ENCODE measurements at places on chromosomes 11 and 22.
A peak's percentile ranks its signal among the peaks of the same experiment; 100 is the strongest.

- DNase-seq, result no peak
These were observed 12.2 kb upstream of the ACRV1 start for GRCh38 chr11:125692887-125693286.

- DNase-seq, result no peak
These were observed 68.4 kb downstream of the TBC1D22A start for GRCh38 chr22:46830841-46831240.

DNA sequence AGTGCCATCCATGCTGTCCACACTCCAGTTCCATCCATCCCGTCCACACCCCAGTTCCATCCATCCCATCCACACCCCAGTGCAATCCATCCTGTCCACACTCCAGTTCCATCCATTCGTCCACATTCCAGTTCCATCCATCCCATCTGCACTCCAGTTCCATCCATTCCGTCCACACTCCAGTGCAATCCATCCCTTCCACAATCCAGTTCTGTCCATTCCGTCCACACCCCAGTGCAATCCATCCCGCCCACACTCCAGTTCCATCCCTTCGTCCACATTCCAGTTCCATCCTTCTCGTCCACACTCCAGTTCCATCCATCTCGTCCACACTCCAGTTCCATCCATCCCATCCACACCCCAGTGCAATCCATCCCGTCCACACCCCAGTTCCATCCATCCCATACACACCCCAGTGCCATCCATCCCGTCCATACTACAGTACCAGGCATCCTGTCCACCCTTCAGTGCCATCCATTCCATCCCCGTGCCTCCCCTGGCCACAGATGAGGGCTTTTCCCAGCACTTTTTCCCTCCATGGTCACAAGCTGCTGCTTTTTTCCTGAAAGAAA is 704.0 kb downstream of the BRD1 start:
- DNase-seq, result no peak

GRCh38 chr11:95229199-95229992 is 1.6 kb downstream of the SESN3 start:
- no peak for DNase-seq

DNA sequence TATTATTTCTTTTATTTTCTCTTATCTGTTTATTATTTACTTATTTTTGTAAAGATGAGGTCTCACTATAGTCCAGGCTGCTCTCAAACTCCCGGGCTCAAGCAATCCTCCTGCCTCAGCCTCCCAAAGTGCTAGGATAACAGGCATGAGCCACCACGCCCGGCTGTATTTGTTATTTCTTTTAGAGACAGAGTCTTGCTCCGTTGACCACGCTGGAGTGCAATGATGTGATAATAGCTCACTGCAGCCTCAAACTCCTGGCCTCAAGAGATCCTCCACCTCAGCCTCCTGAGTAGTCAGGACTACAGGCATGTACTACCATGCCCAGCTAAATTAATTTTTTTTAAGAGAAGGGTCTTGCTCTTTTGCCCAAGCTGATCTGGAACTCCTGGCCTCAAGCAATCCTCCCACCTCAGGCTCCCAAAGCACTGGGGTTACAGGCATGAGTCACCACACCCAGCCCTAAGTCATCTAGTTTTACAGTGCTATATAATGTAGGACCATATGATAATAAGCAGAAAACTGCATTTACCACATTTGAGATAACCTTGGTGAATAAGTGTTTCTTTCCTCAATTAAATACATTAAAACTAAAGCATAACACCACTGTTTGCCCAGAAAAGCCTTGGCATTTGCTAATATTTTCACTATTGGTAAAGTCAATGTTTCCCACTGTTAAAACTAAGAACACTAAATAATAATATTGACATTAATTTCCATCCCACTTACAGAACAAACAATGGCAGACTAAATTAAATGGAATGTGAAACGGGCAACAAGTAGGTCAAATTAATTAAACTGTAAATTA is 127.5 kb downstream of the SIK3 start:
- DNase-seq, result no peak

DNA sequence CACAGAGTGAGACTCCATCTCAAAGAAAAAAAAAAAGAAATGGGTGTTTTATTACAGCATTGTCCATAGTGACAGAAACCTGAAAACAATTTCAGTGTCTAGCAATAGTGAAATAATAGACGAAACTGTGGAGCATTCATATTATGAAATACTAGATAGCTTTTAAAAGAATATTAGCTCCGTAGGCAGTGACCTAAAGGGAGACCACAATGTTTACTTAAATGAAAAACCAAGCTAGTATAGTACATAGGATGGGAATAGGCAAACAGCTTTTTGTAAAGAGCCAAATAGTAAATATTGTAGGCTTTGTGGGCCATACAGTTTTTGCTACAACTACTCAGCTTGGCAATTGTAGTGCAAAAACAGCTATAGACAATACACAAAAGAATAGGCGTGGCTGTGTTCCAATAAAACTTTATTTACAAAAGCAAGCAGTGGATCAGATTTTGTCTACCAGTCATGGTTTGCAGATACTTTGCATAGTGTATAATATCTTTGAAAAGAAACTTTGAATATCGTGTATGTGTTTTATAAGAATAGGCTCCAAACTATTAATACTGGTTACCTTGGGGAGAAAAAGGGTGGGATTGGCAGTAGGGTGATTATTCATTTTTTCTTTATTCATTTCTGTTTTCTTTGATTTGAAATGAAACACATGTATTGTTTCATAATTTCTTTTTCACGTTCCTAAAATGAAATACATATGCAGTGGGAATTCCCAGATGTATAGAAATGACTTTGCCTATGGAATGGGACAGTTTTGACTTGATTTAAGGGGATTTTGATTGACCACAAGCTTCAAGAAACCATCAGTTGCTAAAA is 50.7 kb downstream of the PRR5L start:
- DNase-seq, result no peak

- no peak for DNase-seq
These were observed 92.9 kb upstream of the AMOTL1 start for GRCh38 chr11:94675239-94675638.

- no peak for DNase-seq
These were observed at the start of gene PARVG for GRCh38 chr22:44180706-44181032. Gene PARVG (plus strand): TSS chr22:44180925. CDS start chr22:44183330, 2,405 bp downstream.

DNA sequence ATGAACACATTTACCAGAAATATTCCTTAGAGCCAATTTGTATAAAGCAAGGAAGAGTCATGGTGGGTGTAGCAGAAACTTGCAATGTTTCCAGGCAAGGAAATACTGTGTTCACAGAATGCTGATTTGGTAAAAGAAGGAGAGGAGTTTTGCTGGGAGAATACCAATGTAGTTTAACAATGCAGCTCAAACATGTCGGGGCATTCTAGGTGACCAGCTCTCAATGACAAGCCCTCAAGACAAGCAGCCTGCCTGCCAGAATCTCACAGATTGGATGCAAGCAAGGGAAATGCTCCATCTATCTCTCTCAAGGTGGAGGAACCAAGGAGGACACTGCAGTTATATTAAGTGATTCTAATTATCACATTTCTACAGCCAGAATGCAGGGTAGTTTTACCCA is 190.4 kb downstream of the MAML2 start:
- DNase-seq, result no peak

GRCh38 chr11:122649116-122649515 is 6.4 kb upstream of the UBASH3B start:
- no peak for DNase-seq

DNA sequence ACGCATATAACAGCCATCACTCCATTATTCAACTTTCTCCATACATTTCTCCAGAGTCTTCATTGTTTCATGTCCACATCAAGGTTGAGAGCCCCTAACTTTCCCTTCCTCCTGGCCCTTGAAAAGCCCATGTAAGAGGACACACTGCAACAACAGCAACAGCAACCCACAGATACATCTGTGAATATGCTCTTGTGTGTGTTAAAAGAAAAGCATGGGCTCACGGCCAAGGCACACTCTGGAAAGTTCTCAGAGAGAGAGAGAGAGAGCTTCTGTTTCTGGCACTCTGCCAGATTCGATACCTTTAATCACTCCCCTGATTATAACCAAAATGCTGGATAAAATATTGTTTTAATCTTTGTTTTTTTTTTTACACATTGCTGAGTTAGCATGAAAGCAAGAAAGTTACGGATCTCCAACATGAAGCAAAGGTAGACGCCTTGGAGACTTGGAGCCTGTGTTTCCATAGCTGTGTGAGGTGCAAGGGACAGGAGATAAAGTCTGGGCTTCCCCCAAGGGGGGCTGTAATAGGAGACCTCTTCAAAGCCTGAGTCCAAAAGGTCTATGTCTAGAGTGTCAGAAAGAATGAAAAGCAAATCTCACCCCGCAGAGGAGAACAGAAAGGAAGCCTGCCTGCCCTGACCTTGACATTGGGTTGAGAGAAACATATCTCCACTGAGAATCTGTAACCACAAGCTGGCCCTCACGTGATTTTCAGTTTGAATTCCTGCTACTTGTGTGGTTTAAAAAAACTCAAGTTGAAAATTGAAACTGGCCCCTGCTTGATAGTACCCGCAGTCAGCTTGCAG is 33.7 kb upstream of the MPPED1 start:
- no peak for DNase-seq

GRCh38 chr11:122808478-122808869 is 29.8 kb upstream of the CRTAM start:
- no peak for DNase-seq

DNA sequence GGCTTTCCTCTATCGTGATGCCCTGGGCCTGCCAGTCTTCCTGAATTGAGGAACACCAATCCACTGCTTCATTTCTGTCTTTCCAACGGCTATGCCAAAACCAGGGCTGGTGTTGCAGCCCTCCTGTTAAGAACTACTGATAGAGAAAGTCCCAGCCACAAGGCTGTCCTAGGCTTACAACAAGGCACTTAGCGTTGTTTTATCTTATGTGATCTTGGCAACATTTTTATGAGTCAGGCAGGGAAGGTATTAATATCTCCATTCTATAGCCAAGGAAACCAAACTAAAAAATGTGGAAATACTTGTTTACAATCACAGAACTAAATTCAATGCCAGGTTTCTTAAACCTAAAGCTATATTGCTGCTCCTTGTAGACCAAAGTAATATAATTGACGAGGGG is 89.9 kb upstream of the AMOTL1 start:
- no peak for DNase-seq

- peak; percentile 54 for DNase-seq
These were observed 51.5 kb upstream of the GAL start for GRCh38 chr11:68632802-68633201.

- DNase-seq, result peak; percentile 63
These were observed 1.6 kb downstream of the C1QTNF5 start for GRCh38 chr11:119338965-119339588.

DNA sequence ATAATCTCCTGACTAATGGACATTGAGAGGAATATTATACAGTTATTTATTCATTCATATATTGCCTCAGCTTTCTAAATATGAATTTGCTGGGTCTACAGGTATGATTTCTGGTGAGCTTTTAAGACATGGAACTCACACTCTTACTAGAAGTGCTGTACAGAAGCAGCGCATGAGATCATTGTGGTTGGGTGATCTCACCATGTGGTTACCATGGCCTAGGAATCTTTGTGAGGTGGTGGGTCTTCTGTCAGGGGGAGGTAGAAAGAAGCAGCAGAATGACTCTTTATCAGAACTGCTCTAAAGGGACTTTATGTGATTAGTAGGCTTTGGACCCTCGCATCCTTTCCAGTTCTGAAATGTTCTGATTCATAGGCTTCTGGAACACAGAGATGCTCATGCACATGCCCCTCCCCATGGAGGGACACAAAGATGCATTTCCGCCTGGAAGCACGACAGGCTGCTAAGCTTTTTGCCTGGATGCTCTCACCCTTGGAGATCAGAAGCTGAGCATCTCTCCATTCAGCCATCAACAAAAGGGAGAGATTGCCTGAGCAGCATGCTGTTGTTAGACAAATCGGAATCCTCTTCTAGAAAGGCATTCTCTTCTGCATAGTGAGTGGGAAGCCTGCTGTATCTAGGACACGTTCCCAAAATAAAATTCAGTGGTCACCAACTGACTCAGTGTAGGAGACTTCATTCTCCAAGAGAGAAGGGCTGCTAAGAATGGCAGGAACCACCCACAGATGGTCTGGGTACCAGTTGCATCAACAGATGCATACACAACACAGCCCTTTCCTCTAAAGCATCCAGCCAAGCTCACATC is 51.3 kb downstream of the KIRREL3 start:
- no peak for DNase-seq

GRCh38 chr11:123525097-123525496 is 95.0 kb downstream of the GRAMD1B start:
- DNase-seq, result no peak

DNA sequence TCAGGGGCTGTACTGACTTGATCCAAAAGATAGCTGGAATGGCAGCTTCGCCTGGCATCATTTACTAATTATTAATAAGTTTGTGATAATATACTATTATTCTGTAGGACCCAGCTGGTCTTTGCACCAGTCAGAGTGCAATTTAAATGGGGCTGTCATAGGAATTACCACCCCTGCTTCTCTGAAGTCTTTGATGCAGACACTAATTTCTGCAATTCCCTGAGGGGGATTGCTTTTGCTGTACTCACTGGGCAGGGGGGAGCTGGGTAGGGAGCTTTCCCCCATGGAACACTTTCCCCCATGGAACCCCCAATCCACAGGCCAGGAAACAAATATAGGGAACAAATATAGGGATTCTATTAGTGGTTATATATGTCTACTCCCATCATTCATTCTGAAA is 54.9 kb upstream of the TSKU start:
- DNase-seq, result no peak

DNA sequence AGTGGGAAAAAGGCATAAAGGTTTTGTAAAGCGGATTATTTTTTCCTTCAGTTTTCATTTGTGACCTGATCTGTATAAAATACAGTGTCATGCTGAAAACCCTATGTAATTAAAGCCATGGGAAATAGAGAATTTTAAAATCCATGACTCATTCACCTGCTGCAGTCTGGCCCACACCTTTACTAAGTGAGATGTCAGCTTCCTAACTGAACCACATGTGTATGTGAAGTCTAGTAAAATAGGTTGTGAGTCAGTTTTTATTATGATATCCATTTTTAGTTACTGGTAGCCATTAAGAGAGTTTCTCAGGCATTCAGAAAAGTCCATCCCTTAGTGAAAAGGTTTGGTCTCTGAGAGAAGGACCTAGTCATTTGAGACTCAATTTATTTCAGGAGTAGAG is 60.9 kb downstream of the TRIM44 start:
- no peak for DNase-seq

DNA sequence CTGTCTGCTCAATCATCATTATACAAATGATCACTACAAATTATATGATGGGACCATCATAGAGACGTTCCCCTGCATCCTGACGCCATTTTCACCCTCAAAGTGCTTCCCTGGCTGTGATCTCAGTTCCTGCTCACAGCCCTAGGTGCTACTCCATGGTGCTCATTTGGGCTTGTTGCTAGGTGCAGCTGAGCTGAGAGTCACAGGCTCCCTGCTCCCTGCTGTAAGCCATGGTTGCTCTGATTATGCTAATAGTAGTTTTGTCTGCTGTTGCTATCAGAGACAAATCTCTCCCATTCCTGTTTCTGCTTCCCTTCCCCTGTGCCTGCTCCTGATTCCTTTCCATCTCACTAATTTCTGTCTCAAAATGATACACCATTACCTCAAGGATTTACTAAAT is 474.3 kb downstream of the METTL15 start:
- no peak for DNase-seq

GRCh38 chr11:59710136-59710847 is 3.4 kb downstream of the OR10V1 start:
- DNase-seq, result no peak

- DNase-seq, result no peak
These were observed 150.2 kb downstream of the SNX19 start for GRCh38 chr11:130765951-130766649.
